Stimulated activated CD4-positive, alpha-beta T cell treated with anti-CD3 and anti-CD28 coated beads, Interleukin-1b, Interleukin-23, amount 100 ng/mL, for 1 hour (primary cell): ENCODE measurements at places on chromosomes 16 and 17.

DNA sequence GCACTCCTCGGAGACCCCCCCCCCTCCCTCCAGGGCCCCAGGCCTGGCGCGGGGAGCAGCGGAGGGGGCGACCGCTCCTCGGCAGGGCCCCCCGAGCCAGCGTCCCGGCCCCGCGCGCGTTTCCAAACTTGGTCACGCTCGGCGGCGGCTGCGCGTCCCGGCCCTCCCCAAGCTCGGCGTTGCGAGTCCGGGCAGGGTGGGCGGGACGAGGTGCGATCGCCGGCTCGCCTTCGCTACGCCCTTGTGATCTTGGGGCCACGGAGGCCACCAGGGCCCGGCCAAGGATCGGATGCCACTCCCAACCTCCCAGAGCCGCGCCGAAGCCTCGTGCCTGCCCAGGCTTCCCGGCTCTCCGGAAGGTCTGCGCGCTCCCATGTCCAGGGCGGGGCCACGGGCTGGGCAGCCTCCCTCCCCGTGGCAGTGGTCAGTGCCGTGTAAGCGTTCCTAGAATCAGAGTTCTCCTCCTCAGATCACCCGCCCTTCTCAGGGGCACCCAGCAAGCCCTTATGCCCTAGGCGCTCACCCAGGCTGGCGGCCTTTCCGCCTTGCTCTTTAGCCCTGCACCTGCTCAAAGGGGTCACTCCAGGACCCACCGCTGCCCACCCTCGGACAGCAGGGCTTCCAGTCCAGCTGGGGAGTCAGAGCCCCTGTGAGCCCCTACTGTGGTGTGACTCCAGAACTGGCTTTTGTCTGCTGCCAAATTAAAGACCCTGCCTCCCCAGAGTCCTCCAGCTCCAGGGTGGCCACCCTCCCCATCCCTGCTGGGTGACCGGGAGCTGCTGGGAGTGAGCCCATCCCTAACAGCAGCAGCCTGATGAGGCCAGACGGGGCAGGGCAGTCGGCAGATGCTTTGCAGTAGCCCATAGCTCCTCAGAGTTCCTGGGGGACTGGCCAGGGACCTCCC is 12.2 kb upstream of the MRPS23 start:
- DNase-seq, result no peak

GRCh38 chr17:76843703-76844484 is 24.3 kb upstream of the MGAT5B start:
- no peak for DNase-seq

GRCh38 chr16:11632455-11632939 is 35.8 kb upstream of the SNN start:
- no peak for DNase-seq

DNA sequence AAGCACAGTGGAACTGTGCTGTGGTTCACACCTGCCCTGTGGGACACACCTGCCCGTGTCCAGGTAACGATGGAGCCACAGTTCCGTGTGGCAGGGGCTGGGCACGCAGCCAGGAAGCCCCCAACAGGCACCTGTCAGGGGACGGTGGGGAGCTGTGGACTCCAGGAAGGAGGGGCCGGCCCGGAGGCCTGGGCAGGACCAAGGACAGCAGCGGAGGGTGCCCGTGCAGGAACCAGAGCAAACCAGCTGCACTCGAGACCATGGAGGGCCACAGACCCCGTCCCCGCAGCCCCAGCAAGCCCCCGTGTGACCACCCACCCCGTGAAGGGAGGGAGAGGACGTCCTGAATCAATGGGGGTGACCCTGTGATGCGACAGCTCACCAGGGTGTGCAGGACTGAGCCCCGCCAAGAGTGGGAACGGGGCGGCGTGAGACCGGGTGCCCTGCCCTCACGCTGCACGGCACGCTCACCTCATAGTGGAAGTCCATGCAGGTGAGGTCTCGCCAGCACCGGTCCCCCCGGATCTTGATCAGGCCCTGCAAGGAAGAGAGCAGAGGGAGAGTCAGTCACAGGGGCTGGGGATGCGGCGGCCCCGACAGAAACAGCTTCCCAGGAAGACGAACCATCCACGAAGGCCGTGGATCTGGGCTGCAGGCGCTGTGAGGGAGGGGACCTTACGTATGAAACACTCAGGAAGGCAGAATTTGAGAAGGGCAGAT is 78.1 kb downstream of the LMF1 start:
- no peak for DNase-seq

DNA sequence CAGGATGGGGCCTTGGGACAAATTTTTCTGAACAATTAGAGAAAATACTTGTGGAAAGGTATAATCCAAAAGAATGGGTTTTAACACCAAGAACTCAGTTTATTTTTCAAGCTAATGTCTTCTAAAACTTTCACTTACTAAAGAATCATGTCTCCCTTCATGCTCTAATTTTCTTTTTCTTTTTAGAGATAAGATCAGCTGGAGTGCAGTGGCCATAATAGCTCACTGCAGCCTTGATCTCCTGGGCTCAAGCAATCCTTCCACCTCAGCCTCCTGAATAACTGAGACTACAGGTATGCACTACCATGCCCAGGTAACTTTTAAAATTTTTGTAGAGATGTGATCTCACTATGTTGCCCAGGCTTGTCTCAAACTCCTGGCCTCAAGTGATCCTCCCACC is 5.5 kb downstream of the OR4D1 start:
- DNase-seq, result no peak

GRCh38 chr16:25140459-25140858 is 28.9 kb downstream of the LCMT1 start:
- DNase-seq, result no peak

DNA sequence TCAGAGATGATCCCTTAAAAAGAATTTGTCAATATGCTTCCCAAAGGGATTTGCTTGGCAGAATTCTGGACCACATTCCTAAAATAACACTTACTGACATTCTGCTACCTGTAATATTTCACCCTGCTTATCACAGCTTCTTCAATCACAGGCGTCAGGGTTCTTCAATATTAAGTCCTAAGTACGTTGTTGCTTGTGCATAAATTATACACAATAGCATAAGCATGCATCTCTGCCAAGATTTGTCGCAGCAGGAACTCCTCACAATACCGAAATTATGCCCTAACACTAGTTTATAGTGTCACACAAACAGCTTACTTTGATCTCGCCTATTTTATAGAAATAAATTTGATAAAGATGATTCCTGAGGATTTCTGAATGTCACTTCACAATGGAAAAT is 48.9 kb downstream of the UBE2G1 start:
- no peak for DNase-seq

GRCh38 chr16:4695473-4696171 is 2.3 kb downstream of the NUDT16L1 start:
- no peak for DNase-seq

DNA sequence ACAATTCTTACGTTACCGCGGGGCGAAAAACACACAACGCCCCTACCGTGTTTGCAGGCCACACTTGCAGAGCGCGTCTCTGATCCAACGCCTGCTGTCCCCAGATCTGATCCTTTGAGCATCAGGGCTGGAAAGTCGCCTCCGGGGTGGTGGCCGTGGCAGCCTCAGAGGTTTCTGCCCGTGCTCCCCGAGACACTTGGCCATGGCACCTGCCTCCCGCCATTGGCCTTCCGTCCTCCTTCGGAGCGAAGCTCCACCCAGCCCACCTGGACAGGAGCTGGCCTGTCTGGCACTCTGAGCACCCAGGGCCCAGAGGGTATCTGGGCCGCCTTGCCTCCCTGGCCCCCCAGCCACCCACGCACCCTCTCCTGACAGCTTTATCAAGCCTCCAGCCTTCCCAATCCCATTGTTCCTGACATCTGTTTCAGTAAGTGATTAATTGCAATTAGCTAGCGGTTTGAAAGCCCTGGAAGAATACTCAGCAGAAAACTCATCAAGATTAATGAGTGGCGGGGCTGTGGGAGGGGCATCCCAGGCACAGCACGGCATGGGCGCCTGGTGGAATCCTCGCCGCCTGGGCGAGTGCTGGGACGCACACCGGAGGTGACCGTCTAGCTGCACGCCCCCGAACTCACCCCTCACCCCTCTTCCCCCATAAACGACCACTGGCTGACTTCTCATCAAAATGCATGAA is 181.5 kb upstream of the GSE1 start:
- DNase-seq, result no peak

DNA sequence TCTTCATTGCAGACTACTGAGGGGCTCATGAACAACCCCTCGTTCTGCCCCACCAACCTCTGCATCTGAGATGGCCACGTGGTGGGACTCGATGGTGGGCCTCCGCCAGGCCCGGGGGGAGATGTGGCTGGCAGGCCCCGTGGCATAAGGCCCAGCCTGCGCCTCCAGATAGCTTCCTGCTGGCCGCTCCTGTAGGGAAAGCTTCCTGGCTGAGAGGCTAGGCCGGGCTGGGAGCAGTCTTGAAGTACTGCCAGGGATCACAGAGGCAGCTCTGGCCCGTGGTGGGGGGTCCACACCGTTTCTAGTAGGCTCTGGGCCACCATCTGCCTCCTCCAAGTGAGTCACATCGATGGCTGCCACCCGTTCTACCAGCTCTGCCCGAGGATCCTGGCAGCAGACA is 7.6 kb downstream of the CAMKK1 start:
- no peak for DNase-seq

GRCh38 chr16:90023078-90023447 is 3.8 kb upstream of the DBNDD1 start:
- DNase-seq, result no peak

- DNase-seq, result no peak
Measured at GRCh38 chr16:3149193-3149530, 14.3 kb downstream of the ZNF213 start.

GRCh38 chr16:89720813-89721545 is at the start of the genes VPS9D1 and ZNF276:
Gene VPS9D1, minus strand, starts transcription at chr16:89720898. Its CDS starts 37 bp downstream, at chr16:89720861.
Gene ZNF276, plus strand, starts transcription at chr16:89721537. Its CDS starts 104 bp downstream, at chr16:89721641.
- DNase-seq, result peak; percentile 64

DNA sequence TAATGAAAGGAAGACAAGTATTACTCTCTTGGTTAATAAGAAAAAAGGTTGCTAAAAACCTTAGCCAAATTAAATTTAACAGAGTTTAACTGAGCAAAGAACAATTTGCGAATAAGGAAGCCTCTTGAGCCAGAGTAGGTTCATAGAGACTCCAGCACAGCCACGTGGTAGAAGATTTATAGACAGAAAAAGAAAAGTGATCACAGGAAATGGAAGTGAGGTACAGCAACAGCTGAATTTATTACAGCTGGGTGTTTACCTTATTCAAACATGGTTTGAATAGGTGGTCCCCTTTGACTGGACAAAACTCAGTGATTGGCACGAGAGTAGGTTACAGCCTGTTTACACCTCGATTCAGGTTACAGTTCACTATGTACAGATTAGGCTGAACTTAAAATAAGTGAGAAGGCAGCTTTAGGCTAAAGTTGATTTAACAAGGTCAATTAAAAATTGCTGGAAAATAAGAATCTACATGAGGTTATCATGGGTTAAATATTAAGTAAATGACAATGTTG is 3.3 kb upstream of the CCL15 start:
- no peak for DNase-seq

- DNase-seq, result no peak
Measured at GRCh38 chr16:31274831-31275816, 15.3 kb downstream of the ITGAM start.

GRCh38 chr17:63442549-63443035 is 3.5 kb downstream of the CYB561 start:
- DNase-seq, result no peak

- no peak for DNase-seq
Measured at GRCh38 chr17:16878084-16878483, 93.8 kb downstream of the TNFRSF13B start.

DNA sequence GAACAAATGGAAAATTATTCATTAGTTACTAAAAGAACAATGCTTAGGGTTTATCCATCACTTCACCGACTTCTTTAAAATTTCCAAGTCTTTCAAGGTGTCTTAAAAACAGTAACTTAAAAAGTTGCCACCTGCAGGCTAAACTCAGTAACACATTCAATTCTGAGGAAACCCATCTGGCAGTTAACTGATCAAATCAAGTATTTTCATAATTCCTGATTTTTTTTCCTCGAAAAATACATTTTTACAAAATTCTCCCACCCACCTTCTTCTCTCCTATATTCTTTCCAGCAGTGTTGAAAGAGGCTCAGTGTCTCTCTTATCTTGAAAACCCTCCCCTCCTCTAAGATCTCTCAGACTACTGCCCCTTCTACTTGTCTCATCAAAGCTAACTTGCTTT is 29.9 kb downstream of the PARN start:
- DNase-seq, result no peak

DNA sequence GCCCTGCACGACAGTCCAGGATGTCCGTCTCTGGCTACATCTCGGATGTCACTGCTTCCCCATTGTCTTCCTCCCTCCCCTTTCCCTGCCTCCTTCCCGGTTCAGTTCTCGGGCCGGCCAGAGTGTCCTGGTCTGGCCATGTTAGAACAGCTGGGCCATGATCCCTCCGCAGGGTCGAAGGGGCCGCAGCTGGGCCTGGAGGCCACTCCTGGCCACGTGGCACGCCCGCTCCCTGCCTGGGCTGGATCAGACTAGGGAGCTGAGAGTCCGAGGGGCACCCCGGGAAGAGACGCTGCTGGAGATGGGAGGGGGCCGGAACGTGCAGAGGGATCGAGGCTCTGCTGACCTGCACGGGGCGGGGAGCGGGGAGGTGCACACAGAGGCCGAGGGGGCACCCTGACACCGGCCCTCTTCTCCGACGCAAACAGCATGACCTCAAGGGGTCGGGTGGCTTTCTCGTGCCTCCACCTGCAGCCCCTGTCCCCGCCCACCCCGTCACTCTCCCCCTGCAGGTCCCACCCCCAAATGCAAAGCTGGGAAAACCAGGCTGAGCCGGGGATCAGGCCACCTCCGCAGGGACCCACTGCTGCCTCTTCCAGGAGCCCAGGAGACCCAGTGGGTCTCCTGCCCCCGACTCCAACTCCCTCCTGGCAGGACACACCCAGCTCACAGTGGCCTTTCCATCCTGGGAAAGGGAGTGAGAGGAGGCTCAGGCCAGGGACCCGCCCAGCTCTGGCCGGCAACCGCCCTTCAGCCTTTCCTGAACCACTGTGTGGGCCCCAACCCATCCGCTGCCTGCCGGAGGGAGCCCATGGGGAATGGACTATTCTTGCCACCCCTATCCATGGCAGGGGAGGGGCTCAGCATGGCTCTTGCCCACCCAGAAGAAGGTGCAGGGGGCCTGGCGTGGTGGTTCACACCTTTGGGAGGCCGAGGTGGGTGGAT is 38.5 kb downstream of the CTU2 start:
- no peak for DNase-seq

GRCh38 chr17:57875290-57876022 is 25.6 kb upstream of the MRPS23 start:
- DNase-seq, result no peak

- DNase-seq, result no peak
Measured at GRCh38 chr16:88783391-88784073, 1.5 kb downstream of the PIEZO1 start.

- DNase-seq, result no peak
Measured at GRCh38 chr16:63447121-63447520, 1410.9 kb upstream of the CDH8 start.

- DNase-seq, result no peak
Measured at GRCh38 chr17:48754500-48755261, 26.1 kb upstream of the HOXB13 start.

DNA sequence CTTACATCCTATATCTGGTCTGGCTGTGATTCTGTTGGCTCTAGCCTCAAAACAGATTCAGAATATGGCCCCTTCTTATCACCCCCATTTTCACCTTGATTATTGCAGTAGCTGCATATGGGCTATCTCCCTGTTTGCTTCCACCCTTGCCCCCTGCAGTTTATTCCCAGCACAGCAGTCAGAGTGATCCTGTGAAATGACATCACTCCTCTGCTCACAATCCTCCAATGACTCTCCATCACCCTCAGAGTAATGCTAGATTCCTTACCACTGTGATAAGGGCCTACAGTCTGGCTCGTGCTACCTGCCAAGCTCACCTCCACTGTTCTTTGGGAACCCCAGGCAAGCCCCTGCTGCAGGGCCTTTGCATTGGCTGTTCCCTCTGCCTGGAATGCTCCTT is 92.5 kb downstream of the ASIC2 start:
- no peak for DNase-seq

- no peak for DNase-seq
Measured at GRCh38 chr17:9256751-9257629, 235.7 kb downstream of the NTN1 start.

GRCh38 chr16:73205153-73205886 is 157.4 kb upstream of the ZFHX3 start:
- no peak for DNase-seq
